ENCODE measurements at places on chromosomes 7 and 10.

DNA sequence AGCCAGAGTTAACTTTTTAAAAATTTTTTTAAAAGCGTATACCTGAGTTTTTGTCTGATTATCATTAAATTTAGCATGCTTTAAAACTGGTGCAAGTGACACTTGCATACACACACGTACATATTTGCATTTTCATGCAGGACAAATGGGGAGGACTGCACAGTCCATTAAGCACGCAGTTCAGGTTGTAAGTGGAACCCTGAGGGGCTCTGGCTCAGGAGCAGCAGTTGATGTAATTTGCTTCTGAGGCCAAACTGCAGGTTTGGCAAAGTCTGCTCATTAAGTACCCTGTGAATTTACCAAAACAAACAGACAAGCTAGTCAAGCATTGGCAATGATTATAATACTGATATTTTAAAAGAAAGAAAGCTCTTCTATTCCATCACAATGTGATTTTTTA, 215.8 kb upstream of the PFKP start:
- peak; percentile 48 for DNase-seq

DNA sequence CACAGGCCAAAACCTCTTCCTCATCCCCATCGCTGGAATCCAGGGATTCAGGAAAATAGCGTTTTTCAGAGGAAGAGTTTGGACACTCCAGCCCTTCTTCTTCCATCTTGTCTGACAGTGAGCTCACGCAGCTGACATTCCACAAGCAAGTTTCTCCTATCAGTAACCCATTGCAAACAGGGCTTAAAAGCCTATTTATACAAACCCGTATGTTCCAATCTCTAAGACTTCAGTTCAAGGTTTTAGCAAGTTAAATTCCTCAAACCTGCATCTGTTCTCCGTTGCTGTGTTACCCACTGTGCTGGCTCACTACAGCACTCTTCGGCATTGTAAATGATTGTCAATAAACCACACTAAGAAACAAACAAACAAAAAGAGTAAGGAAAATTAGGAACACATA, 373 bp downstream of the DHX32 start:
- DNase-seq, result no peak

GRCh38 chr7:93350338-93350737, 118.2 kb downstream of the VPS50 start:
- DNase-seq, result no peak

GRCh38 chr10:112526139-112526538, 79.1 kb downstream of the VTI1A start:
- DNase-seq, result no peak

- no peak for DNase-seq
Measured at GRCh38 chr7:43956027-43956426, 29.8 kb downstream of the UBE2D4 start.
